ENCODE measurements at places on chromosomes 16 and 17. TPM values are rescaled to one million over a fixed set of nuclear protein-coding genes. Genes with fewer than 3 reads are reported as not detected.

ADORA2B gene
- 9.9 TPM for polyA plus RNA-seq

GRIN2C gene
- polyA plus RNA-seq = 0.26 TPM

APOH gene
- 4.2 TPM for polyA plus RNA-seq

CCL7 gene
- not detected for polyA plus RNA-seq

- DNase-seq = no peak
Measured at GRCh38 chr16:78852081-78852635, 748.4 kb downstream of the MAF start.

DNA sequence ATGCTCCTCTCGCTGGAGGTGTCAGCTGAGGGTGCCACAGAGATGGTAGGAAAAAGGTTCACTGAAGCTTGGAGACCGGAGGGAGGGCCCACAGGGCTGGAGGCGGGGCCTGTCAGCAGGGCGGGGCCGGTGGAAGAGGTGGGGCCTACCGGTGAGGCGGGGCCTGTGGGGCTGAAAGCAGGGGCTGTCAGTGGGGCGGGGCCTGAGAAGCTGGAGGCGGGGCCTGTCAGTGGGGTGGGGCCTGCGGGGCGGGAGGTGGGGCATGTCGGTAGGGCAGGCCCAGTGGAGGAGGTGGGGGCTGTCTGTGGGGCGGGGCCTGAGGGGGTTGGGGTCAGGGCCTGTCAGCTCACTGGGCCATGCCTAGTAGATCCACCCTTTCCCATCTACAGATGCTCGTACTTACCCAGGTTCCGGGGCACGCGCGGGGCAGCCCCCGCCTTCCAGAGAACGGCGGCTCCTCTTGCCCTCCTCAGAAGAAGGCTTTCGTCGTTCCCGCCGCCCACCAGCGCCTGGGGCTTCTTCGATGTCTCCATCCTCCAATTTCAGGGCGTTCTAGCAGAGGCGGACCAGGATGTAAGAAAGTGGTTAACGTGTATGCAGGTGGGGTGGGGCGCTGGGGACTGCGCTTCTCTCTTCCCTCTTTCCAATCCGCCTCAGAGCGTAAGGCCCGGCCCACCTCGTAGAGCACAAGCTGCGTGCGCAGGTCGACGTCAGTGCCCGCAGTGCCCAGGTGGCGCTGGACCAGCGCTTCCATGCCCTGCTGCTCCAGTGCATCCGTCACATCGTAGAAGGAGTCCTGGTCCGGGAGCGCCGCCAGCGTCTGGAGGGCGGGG is 9.8 kb downstream of the TMEM208 start:
- no peak for DNase-seq

- no peak for DNase-seq
Measured at GRCh38 chr17:54324813-54325212, 502.1 kb downstream of the KIF2B start.

DNA sequence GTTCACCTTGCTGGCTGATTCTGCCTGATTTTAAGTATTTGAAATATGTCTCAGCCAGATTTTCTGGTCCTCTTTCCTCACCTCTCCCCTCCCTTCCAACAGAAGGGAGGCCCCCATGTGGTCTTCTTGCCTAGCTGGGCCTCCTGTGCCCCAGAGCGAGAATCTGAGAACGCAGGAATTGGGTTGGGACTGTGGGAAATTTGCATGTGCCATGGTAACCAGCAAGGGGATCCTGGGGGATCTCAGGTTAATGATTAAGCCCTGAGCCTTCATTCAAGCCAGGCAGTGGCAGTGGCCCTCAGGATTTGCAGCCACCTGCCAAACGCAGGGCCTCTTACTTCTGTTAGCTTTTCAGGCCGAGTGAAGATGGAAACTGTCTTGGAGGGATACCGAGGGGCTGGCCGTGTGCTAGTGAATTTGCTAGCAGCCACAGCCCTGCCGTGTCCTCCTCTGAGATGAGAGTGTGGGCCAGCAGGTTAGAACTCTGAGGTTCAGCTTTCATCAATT is 40.2 kb downstream of the KSR1 start:
- peak; percentile 75 for DNase-seq

- DNase-seq = no peak
Measured at GRCh38 chr17:80538484-80538883, 6.2 kb upstream of the RPTOR start.

DNA sequence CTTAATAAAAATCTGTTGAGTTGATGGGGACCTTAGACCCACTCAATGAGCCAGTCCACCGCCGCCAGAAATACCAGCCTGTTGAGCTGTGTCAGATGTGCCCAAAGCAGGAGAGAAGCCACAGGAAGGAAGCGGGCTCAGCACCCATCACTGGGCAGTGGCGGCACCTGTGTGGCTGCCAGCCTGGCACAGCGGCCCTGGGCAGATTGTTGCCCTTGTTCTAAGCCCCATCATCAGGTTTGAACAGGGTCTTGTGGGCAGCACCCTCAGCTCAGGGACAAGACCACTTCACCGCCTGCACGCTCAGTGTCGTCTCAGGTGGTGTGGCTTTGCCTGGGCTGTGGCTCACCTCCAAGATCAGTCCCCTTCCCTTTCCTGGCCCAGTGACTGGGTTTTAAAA is 9.3 kb downstream of the ENDOV start:
- DNase-seq = peak; percentile 52

GRCh38 chr17:81338274-81339190 is 43.4 kb upstream of the SLC38A10 start:
- DNase-seq = no peak

- no peak for DNase-seq
Measured at GRCh38 chr17:8801135-8801840, 2.1 kb upstream of the MFSD6L start.

DNA sequence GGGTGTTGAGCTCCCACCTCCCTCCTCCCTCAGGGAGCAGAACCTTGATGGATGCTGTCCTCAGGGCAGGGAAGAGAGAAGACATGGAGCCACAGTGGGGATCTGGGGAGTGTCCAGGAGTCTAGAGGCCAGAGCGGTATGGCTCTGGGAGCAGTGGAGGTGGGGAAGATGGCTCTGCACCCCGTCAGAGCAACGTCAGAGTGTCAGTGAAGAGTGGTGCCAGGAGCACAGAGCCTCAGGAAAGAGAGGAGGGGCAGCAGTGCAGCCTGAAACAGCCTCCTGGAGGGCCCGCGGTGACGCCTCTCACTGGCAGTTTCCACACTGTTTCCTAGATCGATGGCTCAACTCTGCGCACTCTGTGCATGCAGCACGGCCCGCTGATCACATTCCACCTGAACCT is 23.2 kb upstream of the SLC5A11 start:
- no peak for DNase-seq

GRCh38 chr17:66383333-66383732 is 80.9 kb downstream of the PRKCA start:
- DNase-seq = no peak

DNA sequence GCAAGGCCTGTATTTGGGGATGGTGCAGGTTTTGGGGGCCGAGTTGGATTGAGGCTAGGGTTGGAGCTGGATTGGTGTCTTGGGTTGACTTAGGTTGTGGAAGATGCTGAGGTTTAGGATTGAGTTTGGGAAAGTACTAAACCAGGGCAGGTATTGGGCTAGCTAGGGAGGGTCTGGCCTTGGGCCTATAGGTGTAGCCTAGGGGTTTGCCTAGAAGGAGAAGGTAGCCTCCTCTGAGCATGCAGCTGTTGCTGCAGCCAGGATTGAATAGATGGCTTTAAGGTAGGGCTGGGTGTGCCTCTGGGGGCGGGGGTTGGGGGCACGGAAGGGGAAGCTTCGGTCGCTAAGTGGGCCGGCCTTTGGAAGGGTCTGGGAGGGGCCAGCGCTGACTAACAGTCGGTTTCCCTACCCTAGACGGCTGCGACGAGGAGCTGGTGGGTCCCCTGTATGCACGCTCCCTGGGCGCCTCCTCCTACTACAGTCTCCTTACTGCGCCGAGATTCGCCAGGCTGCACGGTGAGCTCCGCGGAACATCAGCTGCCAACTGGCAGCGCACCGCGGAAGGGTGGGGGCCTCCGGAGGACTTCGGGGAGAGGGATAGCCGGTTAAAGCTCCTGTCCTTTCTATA is 1.2 kb downstream of the CNTNAP1 start:
- DNase-seq = no peak

DNA sequence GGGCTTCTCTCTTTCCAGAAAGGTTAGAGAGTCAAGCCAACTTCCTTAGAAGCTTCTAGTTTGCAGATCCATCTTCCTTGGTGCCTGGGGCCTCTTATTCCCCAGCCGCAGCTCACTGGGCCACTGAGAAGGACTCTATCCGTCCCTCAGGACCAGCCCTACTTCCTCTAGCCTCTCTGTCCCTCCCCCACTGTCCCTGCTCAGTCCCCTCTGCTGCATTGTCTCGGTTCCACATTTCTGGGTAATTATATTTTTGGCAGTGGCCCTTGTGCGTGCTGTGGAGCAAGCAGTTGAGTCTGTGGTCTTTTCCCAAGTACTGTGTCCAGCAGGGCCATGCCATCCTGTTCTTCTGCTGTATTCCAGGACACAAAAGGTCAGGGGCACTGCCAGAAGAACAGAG is 17.8 kb downstream of the IRX3 start:
- no peak for DNase-seq

DNA sequence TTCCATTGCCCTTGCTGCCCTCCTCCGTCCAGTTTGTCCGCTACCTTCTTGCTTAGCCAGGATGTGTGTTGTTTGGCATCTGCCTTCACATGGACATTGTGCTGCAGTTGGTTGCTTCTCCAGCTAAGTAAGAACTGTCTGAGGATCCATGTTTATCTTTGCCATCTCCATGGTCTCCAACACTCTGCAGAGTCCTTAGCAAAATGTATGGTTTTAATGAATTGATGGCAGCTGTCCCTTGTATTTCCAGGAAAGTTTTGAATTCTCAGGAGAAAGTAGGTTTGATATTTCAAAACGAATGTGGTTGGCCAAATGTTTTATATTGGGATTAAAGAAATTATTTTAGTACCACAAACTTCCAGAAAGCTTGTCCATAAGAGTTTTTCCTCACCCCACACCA is 160.9 kb downstream of the SPECC1 start:
- no peak for DNase-seq

DNA sequence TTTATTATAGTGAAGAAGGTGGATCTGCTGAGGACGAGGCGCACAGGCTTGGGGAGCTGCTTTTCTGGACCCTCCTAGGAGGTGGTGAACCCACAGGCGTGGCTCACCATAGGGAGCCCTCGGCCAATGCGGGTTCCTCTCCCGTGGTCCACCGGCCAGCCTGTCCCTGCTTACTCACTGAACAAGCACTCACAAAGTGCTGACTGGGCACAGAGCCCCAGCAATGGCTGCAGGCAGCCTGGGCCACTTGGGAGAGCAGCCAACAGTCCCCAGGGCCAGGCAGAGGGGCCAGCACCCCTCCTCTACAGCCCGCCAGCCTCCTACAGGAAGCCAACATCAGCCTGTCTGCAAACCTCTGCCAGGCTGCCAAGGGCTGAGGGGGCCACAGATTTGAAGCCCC is 19.1 kb upstream of the NCBP3 start:
- no peak for DNase-seq

GRCh38 chr17:72462407-72462806 is 341.6 kb downstream of the SOX9 start:
- no peak for DNase-seq

DNA sequence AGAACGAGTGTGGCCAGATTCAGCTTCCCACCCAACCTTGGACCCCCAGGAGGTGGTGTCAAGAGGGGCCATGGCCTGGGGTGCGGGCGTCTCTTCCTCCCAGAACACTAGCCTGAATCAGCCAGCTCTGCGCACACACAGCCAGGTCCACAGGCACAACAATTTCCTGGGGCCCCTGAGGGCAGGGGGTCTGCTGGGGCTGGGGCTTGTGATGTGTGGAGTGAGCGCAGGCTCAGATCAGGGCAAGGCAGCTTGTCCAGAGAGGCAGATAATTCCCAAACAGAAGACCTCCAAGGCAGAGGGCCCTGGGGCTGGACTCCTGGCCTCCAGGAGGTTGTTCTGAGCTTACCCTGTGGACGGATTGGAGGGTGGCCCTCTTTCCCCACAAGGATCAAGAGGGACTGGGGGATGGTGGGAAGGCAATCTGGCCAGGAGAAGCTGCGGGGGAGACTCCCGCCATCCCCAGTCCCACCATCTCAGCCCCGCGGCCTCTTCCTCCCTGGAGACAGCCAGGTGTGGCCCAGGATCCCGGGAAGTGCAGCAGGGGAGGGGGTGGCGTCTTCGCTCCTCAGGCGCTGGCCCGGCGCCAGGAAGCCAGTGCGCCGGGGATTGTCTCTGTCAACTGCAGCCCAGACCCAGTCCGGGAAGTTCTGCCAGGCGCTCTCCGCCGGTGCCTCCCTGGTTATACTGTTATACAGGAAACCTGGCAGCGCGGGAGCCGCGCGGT is 52.0 kb upstream of the AMZ2 start:
- no peak for DNase-seq

DNA sequence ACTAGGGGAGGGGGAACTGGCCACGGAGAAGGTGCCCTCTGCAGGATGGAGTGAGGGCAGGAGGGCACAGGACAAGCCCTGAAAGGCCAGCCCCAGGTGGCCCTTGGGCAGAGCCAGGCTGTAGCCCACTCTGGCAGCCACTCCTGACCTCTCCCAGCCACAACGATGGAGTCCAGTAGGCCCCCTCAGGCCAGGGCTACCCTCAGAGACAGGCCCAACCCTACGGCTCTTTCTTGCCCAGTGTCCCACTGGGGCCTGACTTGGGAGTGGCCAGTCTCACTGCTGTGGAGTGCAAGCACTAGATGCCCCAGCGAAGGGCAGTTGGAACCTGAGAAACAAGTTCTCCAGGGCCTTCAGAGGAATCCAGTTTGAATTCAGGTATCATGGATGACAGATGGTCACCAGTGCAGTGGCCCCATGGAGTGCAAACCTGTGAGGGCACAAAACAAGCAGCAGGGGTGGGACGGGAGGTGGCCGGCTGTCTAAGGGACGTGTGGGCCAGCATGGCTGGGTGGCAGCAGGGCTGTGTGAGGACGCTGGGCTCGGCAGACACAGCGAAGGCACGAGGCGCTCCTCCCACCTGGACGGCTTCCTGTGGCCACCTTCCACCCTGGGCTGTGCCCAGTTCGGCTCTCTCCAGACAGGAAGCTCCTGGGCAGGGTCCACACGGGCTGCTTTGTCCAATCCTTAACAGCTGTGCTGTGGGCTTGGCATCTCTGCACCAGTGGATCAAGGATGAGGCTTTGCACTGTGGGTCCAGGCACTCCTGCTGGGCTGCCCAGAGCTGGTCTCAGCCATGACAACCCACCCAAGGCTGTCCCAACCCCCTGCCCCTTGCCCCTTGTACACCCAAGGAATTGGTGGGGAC is 72.1 kb downstream of the AMFR start:
- DNase-seq = peak; percentile 72

DNA sequence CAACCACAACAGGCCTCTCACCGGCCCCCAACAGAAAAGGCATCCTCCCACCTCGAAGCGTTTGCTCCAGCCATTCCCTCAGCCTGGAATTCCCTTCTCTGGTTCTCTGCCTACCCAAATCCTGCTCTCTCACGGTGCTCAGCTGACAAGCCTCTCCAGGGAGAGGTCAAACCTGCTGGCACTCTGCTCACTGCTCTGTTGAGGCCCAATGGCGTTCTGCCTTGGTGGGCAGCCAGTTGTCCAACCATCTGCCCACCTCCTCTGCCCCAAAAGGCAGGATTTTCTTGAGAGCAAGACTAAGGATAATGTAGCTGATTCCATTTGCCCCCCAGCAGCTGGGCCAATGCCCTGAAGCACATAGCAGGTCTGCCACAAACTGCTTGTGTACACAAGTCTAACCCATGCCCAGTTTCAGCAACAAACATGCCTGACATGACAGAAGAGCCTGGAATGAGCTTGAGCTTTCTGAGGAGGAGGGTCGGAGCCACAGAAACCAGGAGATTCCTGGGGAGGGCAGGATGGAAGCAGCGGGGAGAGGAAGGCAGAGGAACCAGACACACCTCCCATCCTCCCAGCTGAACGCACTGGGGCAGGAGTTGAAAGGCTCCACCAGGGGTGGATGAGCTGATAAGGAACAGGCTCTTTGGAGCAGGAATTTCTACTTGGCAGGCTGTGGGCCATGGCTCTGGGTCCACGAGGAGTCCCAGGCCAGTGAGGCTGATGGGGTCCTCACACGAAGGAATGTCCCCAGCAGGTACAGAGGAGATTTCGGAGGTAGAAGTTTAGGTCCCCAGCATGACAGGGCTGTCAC is 23.9 kb downstream of the ARHGAP27 start:
- no peak for DNase-seq

Measured in left lung (tissue), 14 donors.